ENCODE measurements at places on chromosomes 11 and 22.

- no peak for DNase-seq
These were observed 368.9 kb downstream of the BUD13 start for GRCh38 chr11:116403794-116404461.

DNA sequence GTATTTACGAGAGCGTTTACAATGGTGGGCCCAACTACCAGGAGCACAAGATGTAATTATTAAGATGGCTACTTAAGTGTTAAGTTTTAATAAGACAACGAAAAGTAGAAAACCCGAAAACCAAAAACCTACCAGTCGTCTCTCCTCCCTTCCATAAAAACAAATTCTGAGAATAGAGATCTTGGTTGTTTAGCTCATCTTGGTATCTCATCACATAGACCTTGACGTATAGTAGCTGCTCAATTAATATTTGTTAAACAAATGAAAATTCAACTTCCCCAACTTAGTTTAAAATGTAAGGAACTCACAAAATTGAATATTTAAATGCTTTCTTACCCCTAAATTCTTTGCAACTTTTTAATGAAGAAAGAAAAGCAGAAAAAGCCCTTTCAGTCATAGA, 669 bp downstream of the KDM4D start:
- DNase-seq, result no peak

DNA sequence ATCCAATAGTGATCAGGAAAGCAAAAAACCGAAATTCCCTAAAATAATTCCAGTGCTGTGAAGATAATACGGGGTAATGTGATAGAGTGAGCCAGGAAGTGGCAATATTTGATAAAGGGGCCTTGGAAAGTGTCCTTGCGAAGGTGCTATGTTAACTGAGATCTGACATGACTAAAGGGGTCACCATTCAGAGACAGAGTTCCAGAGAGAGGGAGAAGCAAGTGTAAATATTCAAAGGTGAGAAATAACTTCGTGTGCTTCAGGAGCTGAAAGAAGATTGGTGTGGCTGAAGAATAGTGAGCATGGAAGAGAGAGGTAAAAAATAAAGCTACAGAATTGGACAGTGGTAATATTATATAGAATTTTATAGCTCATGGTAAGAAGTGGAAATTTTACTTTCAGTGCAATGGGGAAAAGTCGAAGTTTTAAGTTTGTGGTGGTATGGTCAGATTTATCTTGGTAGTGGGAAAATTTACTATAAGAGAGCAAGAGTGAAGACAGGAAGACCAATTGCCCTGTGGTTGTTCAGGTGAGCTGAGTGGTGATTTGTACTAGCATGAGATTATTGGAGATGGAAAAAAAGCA, 164.5 kb downstream of the JRKL start:
- DNase-seq, result no peak

GRCh38 chr22:33357981-33358399, 299.8 kb upstream of the SYN3 start:
- DNase-seq, result no peak

GRCh38 chr11:60625262-60625661, 74.2 kb upstream of the MS4A8 start:
- no peak for DNase-seq

DNA sequence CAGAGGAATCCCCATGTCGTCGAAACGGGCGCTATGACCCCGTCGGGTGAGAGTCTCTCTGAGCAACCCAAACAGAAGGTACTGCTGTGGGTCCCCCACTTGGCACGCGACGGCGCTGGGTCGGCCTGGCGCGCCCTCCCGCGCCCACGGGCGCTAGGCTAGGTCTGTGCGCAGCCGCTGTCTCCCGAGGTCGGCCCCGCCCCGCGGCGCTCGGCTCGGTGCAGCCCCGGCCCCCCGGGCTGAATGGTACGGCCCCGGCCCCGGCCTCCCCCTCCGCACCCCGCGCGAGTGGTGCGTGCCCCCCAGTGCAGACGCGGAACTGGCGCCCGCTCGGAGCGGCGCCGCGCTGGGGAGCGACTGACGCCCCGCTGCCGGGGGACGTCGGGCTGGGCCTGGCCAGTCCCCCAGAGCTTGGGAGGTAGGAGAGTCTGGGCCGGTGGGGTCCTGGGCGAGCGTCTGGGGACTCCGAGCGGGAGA, at the start of gene MADD:
MADD (plus strand) TSS at position 305 of the 477 bp plus-strand sequence.
- DNase-seq, result peak; percentile 98

GRCh38 chr11:35197292-35197691, 58.3 kb downstream of the CD44 start:
- DNase-seq, result no peak

GRCh38 chr22:25546751-25547150, 17.7 kb upstream of the GRK3 start:
- peak; percentile 17 for DNase-seq

- DNase-seq, result no peak
These were observed 15.8 kb downstream of the C11orf71 start for GRCh38 chr11:114384487-114384886.

DNA sequence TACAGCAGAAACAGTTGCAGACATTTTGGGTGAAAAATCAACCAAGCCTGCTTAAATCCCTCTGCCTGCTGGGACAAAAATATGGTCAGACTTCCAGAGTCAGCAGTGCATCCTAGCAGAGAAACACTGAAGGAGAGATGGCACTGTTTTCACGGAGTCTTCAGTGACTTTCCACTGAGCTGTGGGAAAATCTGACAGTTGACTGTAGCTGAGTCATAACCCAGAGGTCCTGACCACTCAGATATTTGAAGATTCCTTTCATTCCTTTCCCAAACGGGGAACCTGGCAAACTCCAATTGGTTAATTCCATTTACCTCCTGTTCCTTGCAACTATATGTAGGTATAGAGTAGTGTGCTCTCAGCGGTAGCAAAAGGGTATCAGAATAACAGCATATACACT, 20.9 kb upstream of the UPB1 start:
- no peak for DNase-seq

- DNase-seq, result no peak
These were observed 79.4 kb downstream of the ETS1 start for GRCh38 chr11:128507936-128508335.

DNA sequence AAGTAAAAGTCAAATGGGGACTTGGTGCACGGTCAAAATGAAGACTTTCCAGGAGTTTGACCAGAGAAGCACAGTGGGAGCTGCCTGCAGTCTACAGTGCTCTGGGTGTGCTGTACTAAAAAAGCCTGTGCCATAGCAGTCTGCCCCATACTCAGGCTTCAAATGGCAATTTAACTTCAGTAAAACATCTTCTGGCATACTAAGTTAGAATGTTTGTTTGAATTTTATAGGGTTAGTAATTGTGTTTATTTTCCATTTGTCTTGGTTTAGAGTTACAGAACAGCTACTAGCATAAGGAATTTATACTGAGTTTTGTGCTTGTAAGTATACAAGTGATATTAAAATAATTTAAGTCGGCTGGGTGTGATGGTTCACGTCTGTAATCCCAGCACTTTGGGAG, 29.3 kb upstream of the LIPT2 start:
- DNase-seq, result no peak

DNA sequence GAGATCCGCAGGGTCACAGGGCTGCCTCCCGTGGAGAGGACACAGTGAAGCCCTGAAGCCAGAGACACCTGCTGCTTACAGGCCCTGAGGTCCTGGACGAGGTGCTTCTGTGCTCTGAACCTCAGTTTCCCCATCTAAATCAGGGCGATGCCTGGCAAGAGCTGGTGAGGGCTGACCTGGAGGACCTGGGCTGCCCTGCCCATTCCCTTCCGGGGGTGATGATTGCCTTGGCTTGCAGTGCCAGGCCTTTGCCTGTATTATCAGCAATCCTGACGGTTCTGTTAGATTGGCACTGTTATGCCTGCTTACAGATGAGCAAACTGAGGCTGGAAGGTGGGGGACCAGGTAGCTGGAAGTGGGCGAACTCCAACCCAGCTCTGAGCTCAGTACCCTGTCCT, 7.8 kb upstream of the GTSE1 start:
- DNase-seq, result no peak

- no peak for DNase-seq
These were observed 57.9 kb downstream of the SC5D start for GRCh38 chr11:121350314-121351082.

DNA sequence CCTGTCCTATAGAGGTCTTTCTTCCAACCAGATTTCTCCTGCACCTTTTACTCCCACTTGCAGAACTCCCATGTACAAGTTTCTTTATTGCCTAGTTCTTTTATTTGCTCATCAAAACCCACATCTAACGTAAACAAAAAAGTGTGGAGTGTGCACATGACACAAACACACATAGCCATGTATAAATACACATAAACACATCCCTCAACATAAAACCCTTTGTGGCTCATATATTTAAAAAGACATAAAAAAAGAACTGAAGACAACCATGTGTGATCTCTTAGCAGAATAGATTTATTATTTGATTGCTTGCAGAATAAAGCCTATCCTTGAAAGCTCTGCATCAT, 1.7 kb downstream of the HBG2 start:
- no peak for DNase-seq

DNA sequence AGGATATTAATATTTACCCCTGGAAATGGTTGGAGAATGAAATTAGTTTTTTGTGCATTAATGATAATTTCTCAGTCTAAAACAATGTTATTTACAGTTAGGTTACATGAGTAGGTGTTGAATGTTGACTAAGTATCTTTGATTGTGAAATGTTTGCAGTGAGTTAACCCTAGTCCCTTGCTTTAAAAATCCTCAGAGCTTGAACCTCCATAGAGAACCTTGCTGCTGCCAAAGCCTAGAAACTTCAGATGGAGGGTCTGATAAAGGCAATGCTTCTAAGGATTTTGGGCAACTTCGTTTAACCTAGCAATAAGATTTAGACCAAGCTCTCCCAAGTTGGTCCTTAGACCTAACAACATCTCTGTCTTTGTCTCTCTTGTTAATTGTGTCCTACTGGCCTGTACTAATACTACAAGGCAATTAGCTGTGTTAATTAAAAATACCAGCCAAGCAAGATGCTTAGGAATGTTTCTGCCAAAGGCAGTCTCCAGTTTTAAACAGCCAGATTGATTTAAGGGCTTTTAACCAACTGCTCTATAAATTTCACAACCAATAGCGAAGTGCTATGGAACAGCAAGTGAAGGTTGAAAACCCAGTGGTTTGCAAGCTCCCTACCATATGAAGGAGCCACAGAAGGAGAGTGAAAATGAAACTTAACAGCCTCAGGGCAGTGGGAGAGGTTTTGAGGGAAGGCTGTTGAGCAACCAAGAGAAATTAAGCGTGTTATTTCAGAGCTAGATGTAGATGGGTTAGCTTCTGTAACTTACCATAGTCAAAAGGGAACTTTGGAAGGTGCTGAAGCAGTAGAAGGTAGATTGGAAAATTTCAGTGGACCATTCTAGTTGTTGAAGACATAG, 295.9 kb upstream of the ANO5 start:
- no peak for DNase-seq

- DNase-seq, result no peak
These were observed 5.7 kb downstream of the SYT13 start for GRCh38 chr11:45280449-45280848.

GRCh38 chr11:119505071-119505470, 82.1 kb upstream of the THY1 start:
- DNase-seq, result no peak

DNA sequence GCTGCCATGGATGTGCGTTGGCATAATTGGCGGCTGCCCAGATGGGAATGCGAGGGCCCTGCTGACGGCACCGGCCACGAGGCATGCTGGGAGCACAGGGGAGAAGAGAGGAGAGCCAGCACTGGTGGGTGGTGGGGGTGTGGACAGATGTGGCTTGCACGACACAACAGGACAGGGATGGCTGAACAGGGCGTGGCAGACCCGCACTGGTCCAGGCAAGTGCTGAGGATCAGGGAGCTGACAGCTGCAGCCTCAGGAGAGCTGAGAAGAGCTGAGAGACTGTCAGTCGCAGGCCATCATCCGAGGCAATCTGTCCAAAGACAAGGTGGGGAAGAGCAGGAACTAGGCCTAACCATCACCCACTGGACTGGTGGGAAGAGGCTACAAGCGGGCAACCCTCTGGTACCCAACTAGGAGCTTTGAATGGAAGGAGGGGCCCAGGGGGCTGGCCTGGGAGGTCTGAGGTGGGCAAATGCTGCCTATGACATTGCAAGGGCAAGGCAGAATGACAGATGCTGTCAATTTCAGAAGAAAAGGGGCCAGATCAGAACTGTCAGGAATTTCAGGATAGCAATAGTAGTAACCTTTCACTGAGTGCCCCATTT, 2.4 kb downstream of the GNB1L start:
- peak; percentile 5 for DNase-seq

GRCh38 chr11:75802913-75803820, 11.8 kb upstream of the UVRAG start:
- DNase-seq, result peak; percentile 79

- no peak for DNase-seq
These were observed 596 bp upstream of the TNRC6B start for GRCh38 chr22:40176921-40177737.

DNA sequence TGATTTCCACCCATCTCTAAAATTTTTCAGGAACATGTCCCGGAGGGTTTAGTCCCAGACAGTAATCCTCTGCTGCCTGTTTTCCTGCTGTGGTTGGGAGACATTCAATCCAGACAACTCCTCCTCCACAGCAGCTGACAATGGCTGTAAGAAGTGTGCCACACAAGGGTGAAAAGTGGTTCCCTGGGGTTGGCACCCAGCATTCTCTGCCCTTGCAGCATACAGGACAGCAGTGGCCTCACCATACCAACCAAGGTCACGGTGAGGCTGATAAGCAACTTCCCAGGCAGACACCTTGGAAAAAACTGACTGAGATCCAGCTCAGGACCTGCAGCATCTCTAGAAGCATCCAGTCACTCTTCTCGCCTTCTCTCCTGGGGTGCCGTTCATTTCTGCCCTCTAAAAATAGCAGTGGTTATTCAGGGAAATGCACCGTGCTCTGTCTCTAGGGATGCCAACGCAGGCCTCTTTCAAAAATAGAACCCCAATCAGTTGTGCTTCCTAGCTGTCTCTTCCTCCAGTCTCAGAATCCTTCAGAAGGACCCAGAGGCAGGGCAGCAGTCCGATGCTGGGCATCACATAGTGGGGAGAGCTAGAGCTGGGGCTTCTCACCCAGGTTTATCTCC, 241.0 kb downstream of the TENM4 start:
- DNase-seq, result no peak

DNA sequence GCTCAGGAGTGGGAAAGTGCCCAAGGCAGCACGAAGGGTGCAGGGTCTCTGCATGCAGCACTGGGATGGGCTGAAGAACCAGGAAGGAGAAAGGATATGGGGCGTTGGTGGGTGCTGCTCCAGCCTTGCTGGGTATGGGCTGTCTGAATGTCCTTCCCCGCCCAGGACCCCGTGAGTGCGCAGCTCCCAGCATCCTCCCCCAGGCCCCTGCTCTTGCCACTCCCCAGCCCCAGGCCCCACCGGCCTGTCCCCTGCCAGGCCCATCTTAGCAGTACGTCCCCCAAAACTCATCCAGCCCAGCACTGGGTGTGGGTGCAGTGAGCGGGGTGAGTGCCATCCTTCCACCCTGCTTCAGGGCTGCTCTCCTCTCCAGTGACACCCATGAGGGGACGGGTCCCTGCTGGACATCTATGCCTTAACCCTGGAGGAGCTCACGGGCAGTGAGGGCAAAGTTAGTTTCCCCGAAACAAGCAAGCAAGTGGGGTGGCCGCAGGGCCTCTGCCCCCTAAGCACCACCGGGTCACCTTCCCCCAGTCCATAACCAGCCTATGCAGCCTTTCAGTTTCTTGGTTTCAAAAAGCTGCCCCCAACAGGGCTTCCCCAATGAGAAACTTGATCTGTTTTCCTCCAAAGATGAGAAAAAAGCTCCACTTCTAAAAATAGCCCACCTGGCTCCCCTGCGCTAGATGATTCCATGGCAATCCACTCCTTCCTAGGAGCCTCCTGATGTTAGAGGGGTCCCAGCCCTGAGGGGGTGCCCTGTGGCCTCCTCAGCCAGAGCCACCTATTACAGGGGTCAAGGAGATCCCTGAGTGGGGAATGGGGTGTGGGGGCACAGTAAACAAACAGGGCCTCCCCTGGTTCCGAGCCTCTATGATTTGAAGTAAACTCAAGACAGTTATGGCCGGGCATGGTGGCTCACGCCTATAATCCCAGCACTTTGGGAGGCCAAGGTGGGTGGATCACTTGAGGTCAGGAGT, 103.8 kb downstream of the MORC2 start:
- no peak for DNase-seq
